ENCODE measurements at places on chromosomes 11 and 22.

- no peak for DNase-seq
Measured at GRCh38 chr11:12091956-12092558, 18.3 kb upstream of the MICAL2 start.

DNA sequence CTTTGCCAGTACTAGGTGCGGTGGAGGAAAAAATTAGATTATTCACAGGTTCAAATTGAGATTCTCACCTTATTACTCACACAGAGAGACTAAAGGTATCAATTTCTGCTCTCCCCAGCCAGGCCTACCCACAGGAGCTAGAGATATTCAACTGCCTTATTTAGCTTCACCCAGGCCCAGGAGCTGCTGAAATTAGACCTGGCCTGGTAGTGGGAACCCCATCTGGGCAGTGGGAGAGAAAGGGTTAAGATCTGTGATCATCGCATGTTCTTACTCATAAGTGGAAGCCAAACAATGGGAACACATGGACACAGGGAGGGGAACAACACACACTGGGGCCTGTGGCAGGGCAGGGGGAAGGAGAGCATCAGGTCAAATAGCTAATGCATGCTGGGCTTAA, 20.9 kb upstream of the MICAL2 start:
- DNase-seq: no peak

GRCh38 chr11:45382133-45382878, 96.2 kb upstream of the SYT13 start:
- no peak for DNase-seq

- DNase-seq: no peak
Measured at GRCh38 chr22:38435010-38435409, 20.0 kb downstream of the KCNJ4 start.

DNA sequence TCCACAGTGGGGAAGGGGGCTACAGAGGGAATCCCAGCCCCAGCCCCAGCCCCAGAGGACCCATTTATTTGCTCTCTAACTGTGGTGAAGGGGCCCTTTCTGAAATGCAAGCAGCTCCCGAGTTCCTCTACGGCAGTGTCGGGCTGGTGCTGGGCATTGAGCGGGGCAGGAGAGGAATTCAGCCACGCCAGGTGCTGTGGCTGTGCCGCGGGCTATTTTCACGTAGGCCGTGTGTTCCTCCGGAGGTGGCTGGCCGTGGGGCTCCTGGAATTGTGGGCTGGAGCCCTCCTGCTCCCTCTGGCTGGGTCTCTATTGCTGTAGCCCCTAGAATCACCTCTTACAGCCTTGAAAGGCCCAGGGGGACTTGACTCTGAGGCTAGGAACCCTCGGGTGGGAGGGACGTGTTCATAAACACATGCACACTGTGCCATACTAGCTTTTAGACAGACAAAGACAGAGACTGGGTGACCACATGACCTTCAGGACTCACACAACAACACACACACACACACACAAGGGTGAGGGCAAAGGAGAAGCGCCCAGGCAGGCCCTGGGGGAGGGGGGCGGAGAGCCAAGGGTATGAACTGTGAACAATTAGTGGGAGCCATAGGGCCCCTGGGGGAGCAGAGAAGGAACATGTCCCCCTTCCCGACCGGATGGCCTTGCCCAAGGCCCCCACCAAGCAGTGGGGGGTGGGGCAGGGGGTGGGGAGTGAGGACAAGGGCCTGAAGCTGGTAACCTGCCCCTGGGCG, 48.4 kb upstream of the SYT7 start:
- no peak for DNase-seq

GRCh38 chr11:68014157-68014946, 4.2 kb downstream of the ALDH3B1 start:
- peak; percentile 77 for DNase-seq

DNA sequence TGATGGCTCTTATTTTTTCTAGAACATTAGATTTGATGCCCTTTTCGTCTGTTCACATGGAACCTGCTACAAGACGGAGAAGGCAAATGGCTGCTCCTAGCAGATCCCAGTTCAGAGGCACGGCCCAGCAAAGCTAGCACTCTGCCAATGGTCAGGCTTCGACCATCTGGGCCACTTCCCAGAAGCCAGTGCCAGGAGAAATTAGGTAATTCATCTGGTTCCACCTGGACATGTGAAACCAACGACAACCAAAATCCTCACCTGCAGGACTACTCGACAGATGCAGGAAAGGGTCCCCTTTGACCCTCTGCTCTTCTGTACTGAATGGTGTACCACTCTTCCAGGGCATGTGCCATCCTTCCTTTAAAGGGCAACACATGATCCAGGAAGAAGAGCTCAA, 25.4 kb downstream of the MICAL3 start:
- no peak for DNase-seq

GRCh38 chr11:134764966-134765365, 352.9 kb upstream of the B3GAT1 start:
- DNase-seq: no peak

- DNase-seq: no peak
Measured at GRCh38 chr11:62805961-62806441, 761 bp upstream of the NXF1 start.

GRCh38 chr11:125079151-125079877, 16.2 kb downstream of the SLC37A2 start:
- peak; percentile 13 for DNase-seq

DNA sequence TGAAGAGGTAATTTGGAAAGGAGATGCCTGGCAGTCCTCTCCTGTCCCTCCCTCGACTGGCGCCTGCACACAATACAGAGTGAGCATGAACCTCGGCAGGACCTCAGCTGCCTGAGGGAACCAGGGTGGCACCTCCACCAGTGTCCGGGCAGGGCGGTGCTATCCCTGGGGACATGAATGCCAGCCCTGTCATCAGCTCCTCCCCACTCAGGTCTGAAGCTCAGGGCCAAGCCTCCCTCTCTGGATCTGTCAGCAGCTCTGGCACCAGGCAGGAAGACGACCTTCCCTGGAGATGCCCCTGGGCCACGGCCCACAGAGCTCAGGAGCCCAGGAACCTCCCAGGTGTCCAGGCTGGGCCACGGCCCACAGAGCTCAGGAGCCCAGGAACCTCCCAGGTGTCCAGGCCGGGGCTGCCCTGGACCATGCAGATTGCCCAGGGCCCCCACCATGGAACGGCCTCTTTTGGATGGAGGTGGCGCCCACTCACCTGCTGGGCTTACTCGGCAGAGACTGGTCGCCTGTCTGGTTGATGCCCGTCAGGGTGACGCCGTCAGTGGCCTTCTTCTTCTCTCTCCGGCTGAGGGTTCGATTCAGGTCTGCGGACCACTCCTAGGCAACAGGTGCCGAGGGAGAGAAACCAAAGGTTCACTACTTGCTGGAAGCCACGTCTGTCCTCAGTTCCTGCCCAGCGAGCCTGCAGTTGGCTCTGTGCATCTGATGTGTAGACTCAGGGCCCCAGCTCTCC, 21.7 kb upstream of the ARFGAP3 start:
- DNase-seq: no peak

GRCh38 chr11:3609416-3610265, 32.2 kb downstream of the ART5 start:
- peak; percentile 43 for DNase-seq

DNA sequence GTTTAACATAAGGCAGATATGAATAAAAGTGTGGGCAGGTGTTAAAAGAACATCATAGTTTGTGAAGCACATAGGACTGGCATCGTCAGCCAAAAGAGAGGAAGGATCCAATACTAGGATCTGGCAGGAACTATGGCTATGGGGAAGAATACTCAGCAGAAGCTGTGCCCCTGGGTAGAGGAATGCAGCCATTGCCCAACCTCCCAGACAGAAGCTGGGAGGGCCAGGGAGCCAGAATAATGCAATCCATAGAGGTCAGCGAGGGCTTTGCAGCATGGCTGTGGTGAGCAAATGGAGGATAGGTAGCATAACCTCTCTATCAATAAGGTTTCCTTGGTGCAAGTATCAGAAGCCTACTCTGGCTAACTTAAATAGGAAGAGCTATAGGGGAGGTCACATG, 11.7 kb upstream of the CSTF3 start:
- DNase-seq: no peak

DNA sequence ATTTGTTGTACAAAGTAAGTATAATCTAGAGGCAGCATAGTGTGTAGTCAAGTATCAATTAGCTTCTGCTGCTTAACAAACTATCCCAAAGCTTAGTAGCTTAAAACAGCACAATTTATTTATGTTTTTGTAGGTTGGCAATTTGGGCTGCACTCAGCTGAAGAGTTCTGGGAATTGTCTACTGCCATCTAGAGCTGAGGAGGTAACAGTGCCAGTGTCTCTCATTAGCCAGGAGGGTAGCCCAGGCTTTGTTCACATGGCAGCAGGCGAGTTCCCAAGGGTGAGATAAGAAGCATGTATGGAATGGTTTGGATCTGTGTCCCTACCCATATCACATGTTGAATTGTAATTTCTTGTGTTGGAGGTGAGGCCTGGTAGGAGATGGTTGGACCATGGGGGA, 45.8 kb upstream of the SLN start:
- no peak for DNase-seq

- no peak for DNase-seq
Measured at GRCh38 chr11:70866834-70867233, 385.5 kb downstream of the SHANK2 start.

DNA sequence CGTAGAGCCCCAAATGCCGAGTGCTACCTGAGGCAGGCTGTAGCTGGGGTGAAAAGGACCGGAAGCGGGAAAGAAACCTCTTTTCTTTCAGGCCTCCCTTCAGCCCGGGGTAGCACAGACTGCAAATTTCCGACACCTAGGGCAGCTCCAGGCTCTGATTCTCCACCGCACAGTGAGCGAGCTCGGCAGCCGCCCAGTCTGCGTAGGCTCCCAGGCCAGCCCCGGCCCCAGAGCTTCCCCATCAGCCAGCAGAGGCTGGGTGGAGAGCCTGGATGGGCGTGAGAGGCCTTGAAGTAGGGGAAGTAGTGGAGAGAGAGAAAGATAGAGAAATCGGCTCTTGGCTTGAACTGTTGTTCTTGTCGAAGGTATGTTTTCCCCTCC, 9.3 kb upstream of the PAX6 start:
- no peak for DNase-seq

- DNase-seq: no peak
Measured at GRCh38 chr22:46362203-46362933, 26.9 kb downstream of the TRMU start.

All from brain microvascular endothelial cell (primary cell).